ENCODE measurements at places on chromosomes 12 and 14.

DNA sequence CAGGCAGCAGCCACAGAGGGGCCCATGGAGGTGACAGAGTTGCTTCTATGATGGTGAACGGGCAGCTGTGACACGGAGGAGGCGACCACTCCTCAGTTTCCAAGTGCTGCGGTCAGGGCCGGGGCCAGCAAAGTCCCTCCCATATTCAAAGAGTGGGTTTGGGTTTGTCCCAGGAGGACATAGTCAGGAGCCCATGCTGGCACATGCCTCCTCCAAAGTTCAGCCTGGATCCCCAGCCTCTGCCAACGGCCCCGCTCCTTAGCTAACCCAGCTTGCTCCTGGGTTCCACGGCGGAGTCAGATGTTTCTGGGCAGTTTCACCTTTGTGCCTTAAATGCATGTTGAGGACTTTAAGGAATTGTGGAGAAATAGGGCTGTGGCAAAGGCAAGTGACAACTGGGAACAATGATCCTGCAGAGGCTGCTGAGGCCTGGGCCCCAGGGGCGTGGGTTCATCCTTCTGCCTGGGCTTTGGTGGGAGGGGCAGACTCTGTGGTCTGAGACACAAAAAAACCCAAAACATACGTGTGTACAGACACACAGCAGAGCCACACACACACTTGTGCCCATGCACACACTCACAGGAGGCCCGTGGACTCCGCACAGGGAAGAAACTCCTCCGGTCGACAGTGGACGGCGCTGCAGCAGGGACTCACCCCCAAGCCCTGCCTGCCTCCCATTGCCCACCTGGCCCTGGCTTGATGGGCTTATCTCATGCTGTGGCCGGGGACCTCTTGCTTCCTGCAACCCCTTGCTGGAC is 399.4 kb downstream of the TMEM121 start:
- DNase-seq = no peak

DNA sequence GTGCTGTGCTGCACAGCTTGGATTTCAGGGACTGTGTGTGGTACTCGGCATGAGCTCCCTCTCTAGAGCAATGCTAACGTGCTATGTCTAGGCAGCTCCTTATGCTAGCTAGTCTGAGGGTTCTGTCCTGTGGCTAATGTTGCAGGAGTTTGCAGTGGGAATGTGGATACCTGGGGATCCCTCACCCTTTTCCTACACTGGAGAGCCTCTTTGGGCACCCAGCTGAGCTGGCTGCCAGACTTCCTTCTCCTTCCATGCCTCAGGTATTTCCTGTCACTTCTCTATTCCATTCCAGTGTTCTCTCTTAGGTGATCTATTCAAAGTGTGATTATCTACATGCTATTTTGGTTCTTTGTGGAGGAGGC is 64.9 kb downstream of the FBXO33 start:
- no peak for DNase-seq

- no peak for DNase-seq
These were observed 2.7 kb upstream of the CLEC6A start for GRCh38 chr12:8453021-8453513.

DNA sequence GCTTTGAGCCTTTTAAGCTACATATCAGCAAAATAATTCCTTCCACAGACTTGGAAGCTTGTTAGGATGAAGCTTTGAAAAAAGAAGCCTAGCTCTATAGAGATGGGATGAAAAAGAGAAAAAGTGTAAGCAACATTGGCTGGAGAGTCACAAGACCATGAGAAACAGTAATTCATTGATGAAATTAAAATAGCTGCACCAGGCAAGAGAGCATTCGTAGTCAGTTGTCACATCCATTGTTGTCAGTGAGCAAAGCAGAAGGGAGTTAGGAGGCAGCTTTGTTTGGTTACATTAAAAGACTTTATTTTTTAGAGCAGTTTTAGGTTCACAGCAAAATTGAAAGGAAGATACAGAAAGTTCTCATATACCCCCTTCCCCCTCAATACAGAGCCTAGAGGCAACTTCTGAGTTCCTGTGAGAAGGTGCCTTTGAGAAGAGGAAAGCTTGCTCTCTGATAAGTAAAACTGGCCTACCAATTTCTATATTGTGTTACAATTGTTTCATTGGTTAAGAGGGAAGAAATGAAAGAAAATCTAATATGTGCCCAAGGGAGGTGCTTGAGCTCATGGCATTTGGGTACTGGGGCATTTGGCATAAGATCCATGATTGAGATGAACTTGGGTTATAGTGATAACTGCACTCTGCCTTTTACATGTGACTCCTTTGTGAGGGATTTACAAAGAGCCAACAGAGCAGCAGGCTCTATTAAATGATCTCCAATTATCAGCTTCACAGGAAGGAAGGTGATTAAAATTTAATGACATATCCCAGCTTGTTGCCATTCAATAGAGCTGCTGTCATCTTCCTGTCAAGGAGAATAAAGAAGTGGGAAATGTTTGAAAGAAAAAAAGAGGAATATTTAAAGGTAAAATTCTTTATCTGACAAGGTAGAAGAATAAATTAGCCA is 361.3 kb upstream of the TMTC1 start:
- no peak for DNase-seq

GRCh38 chr12:98845957-98846356 is 200.9 kb downstream of the APAF1 start:
- no peak for DNase-seq

DNA sequence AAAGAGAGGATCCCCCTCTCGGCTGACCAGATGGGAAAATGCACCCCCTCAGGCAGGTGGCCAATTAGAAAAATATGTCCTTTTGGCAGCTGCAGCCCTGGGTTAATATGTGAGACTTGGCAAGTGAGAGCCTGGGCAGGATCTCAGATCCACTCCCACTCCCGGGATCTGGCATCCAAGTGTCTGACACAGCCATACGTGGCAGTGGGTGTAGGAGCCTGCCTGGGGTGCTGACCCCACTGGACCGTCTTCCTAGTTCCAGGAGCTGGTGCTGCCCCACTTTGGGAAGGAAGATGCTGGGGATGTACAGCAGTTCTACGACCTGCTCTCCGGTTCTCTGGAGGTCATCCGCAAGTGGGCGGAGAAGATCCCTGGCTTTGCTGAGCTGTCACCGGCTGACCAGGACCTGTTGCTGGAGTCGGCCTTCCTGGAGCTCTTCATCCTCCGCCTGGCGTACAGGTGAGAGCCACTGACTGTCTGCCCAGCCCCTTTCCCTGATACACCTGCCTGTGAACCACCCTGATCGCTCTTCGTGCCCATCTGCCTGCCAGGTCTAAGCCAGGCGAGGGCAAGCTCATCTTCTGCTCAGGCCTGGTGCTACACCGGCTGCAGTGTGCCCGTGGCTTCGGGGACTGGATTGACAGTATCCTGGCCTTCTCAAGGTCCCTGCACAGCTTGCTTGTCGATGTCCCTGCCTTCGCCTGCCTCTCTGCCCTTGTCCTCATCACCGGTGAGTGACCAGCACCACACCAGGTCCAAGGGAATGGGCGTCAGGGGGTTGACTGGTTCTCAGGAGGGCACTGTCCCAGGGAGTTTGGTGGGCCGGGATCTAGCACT is 5.8 kb downstream of the NR4A1 start:
- no peak for DNase-seq

DNA sequence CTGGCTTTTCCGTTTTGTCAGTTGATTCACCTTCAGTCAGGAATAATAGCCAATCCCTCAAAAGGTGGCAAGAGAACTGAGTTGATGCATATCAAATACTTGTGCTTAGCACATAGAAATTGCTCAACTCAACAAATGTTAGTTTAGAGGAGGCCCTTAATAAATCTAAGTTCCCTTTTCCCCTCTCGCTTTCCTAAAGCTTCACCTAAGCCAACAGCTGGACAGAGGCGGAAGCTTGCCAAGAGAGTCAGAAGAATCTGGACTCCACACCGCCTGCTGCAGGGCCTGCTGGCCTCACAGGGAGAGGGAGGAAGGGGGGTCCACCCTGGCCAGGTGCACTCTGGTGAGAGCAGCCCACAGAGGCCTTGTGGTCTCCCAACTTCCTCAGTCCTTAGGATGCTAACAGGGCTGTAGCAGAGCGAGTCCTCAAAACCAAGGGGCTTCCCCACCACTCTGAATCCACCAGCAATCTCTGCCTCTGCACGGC is 213.1 kb downstream of the CHST11 start:
- DNase-seq = no peak
